ENCODE measurements at places on chromosomes 3 and 15. TPM values are rescaled to one million over a fixed set of nuclear protein-coding genes. Genes with fewer than 3 reads are reported as not detected.

DNA sequence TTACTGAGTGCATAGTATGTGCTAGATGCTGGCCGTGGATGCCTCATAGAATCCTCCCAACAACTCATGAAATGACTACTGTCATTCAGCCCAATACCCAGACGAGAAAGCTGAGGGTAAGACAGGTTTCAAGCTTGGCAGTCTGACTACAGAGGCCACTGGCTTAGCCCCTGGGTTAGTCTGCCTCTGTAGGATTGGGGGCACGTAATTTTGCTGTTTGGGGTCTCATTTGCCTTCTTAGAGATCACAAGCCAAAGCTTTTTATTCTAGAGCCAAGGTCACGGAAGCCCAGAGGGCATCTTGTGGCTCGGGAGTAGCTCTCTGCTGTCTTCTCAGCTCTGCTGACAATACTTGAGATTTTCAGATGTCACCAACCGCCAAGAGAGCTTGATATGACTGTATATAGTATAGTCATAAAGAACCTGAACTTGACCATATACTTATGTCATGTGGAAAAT, 1.0 kb upstream of the CCR5 start:
- no peak for DNase-seq

GRCh38 chr15:93253681-93254080, 164.7 kb upstream of the RGMA start:
- no peak for DNase-seq

DNA sequence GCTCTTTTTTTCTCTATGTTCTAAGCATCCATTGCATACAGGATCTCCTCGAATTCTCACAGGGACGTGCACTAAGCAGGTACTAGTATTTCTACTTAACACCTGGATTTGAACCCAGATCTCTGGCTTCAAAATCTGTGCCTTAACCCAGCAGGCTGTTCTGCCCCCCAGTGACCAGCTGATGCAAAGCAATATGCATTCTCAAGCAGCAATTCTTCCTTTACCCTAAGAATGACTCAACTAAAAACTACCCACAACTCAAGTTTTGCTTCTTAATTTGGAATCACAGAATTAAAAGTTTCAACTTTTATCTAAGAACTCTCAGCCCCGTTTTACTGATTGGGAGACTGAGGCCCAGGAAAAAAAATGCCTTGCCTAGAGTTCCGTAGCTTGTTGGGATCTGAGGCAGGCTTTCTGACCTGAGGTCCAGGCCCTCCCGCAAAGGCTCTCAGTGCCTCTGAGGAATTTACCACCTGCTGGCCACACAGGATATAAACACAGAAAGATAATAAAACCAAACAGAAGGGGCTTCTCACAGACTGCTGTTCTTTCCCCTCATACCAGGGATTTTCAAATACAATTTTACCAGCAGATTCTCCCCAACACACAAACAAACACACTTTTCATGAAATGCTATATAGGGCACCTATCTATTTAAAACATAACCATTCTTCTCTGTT, 115.4 kb upstream of the RAD18 start:
- DNase-seq, result no peak

DNA sequence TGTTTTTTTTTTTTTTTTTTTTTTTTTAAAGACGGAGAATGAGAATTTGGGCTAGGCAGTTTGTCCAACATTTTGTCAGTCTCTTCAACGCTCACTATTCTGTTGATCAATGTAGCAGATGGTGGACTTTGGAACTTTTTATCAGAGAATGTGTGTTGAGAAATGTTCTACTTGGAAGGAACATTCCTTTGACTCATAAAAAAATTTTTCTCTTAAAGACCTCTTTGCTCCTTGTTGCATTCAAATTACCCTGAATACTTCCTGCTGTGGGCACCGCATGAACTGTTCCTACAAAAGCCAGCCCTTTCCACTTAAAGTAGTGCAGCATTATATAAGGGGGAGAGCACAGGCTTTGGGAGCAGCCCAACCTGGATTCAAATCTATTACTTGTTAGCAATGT, 182.9 kb downstream of the AKAP13 start:
- no peak for DNase-seq

DNA sequence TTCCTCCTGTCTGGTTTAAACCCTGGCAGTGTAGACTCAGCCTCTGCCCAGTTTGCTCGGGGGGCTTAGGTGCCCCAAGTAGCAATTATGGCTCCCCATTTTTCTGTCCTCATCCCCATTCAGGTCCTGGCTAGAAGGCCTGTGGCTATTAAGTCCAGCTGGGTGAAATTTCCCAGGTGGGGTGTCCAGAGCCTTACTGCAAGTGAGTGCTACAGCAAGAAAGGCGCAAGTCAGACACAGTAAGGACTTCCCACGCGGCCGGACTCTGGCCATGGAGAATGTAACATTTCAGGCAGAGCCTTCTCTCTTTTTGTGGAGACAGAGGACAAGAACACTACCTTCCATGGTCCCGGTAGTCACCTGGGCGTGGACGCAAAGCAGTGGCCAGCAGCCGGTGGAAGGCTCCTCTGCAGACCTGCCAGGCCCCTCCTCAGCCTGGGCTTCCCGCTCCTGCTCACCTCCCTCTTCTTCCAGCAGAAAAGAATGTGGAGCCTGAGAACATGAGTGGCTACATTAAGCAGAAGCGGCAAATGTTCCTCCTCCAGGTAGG, 23.3 kb downstream of the CFAP100 start:
- no peak for DNase-seq

DNA sequence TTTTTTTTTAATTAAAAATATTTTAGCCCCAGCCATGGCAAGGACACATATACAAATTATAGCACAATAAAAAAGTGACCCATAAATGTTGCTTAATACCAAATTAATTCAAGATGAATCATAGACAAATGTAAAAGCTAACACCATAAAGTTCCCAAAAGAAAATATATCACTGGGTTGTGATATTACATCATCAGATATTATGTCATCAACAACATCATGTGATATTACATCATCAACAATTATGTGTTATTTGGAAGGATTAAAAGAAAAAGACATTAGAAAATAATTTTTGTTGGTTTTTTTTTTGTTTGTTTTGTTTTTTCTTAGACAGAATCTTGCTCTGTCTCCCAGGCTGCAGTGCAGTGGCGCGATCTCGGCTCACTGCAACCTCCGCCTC, 34.5 kb upstream of the ABHD10 start:
- no peak for DNase-seq

DNA sequence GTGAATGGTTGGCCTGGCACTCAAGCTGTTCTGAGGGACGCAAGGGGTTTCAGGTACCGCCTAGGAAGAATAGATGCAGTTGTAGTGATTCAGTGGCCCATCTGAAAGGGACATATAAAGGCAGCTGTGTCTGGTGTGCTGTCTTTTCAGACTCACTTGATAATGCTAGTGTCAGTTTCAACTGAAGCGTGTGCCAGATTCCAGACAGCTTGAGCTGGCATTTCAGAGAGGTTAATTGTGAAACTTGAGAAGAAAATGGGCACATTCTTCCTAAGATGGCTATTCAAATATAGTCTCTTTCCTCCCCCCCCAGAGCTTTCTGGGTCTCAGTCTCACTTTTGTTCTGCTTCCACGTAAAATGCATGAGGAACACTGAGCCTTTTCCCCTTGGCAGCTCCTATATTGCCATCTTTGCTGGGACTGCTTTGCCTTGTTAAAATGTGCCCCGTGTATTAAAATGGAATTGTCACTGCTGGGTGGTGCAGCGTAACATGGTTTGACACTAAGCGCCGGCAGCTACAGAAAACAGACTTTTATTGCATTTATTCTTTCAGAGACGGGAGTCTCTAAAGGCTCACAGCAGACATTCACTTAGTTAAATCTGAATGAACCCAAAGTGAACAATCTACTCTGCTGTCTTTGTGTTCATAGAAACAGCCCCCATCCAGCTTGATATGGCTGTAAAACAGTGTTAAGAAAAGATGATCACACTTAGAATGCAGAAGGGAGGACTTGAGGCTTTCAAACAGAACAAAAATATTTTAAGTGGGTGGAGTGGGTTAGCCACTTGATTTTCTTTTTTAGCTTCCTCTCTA, 478.7 kb downstream of the RBMS3 start:
- no peak for DNase-seq

The PCOLCE2 gene
- 0.78 TPM for polyA plus RNA-seq

All from BJ (cell line).